RKO (cell line): ENCODE measurements at places on chromosomes 3 and 15.

GRCh38 chr3:188918093-188918492 lies 253.7 kb upstream of the TPRG1 start:
- DNase-seq: no peak

- no peak for DNase-seq
Measured at GRCh38 chr3:178172121-178172520, 364.1 kb upstream of the KCNMB2 start.

- no peak for DNase-seq
Measured at GRCh38 chr3:149657321-149657925, 402 bp downstream of the WWTR1 start.

- DNase-seq: no peak
Measured at GRCh38 chr15:26051761-26052675, 188.9 kb upstream of the ATP10A start.

GRCh38 chr3:132629928-132630327 lies 29.7 kb downstream of the ACAD11 start:
- peak; percentile 91 for DNase-seq

- DNase-seq: no peak
Measured at GRCh38 chr3:26713091-26713490, 90.5 kb downstream of the LRRC3B start.

DNA sequence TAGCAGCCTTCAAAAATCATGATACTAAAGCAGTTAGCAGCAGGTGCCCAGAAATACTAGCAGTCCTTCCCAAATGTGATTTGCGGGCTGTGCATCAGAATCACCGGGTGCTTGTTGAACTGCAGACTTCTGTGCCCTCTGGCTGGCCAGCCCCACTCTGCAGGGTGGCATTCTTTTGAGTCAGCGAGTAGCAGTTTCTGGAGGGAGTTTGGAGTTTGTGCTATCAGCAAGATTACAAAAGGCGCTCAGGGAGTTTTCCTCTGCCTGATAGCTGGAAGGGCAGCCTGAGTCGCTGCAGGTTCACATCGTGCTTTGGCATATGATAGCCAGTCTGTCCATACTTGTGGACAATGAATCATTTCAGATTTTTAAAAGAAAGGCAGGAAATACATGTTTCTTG lies 57.6 kb downstream of the CLDN11 start:
- no peak for DNase-seq
